ENCODE measurements at places on chromosomes 16 and 17. TPM values are rescaled to one million over a fixed set of nuclear protein-coding genes. Genes with fewer than 3 reads are reported as not detected.
A peak's percentile ranks its signal among the peaks of the same experiment; 100 is the strongest.

GRCh38 chr17:48241131-48241591 lies 133.6 kb downstream of the SNX11 start:
- no peak for DNase-seq

The DPEP3 gene
- total RNA-seq: not detected

GRCh38 chr16:66470556-66470955 lies 43.5 kb downstream of the BEAN1 start:
- no peak for DNase-seq

The SNN gene
- total RNA-seq: 89.4 TPM

The ASPA gene
- not detected for total RNA-seq

The TBC1D3C gene
- not detected for total RNA-seq

DNA sequence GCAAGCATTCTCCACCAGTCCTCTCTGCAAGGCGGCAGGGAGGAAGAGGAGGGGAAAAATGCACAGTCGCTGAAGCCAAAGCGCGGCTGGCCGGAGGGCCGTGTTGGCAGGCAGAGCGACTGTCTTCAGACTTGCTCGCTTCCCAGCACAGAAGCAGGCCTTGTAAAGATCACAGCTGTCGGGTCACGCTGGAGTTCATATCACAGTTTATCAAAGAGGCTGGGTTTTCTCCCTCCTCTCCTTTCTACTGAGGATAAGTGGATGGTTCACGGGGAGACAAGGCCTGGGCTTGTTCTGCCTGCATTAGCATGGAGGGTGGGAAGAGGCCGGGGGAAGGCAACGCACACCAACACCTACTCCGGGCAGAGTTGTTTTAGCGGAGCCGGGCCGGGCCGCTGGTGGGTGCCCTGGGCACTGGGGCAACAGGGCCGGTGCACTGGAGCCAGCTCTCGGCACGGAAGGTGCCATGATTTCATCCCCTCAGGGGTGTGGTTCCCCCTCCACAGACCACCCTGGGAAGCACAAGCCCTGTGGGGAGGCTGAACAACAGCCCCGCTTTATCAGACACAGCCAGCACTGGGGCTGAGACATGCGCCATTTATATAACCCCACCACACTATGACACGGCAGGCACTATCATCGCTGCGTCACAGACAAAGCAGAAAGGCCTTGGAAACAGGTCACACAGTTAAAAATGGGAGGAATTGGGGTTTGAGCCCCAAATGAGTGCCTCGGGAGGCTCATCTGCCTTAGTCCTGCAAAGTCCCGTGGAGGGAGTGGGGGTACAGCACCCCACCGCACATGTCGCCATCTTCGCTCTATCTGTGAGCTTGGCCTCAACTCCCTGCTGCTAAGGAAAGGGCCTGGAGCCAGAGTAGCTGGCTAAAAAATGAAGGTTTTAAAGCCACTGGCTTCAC lies 40.3 kb upstream of the MTSS2 start:
- peak; percentile 38 for DNase-seq

- no peak for DNase-seq
Observed at GRCh38 chr16:16821261-16821660, 442.3 kb downstream of the NPIPA7 start.
